ENCODE measurements at places on chromosomes 7 and 10.

DNA sequence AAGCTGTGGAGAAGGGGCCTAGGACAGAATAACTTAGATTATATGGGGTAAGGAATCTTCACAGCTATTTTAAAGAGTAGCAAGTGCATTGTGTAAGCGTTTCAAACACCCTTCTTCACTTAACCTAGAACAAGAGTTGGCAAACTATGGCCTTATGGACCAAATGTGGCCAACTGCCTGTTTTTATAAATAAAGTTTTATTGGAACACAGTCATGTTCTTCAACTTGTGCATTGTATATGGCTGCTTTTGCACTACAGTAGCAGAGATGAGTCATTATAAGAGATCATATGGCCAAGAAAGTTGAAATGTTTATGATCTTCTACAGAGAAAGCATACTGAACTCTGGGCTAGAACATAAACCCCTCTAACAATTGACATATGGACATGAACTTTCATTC is 187.8 kb downstream of the ETV1 start:
- DNase-seq: no peak

GRCh38 chr10:1048349-1048731 is 579 bp downstream of the IDI1 start:
- peak; percentile 77 for DNase-seq

- no peak for DNase-seq
These were observed 64.7 kb downstream of the MACC1 start for GRCh38 chr7:20152511-20152910.

DNA sequence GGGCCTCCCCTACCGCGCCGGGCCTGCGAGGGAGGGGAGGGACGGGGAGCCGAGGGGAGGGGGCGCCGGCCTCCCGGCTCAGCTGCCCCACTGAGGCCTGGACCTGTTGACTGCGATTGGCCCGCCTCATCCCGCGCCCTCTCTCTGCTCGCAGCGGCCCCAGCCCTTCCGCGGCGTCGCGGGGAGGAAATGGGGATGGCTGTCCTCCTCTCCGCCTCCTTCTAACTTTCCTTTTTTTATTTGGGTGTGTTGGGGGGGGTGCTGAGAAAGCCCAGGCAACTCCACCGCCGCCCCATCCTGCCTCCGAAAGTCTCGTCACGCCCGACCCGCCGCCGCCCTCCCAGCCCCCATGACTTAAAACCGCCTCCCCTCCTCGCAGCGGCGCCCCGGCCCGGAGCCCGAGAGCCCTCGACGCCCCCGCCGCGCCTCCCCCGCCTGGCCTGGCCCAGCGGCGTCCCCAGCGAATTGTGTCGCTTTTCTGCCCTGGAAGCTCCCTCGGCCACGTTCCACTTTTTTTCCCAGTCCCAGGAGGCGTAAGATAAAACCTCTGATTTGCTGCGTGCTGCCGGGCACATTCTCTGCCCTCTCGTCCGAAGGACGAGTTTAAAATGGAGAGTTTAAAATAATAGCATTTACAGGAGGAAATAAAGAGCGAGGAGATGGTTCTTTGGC is 842 bp upstream of the SKIDA1 start:
- DNase-seq: peak; percentile 83

DNA sequence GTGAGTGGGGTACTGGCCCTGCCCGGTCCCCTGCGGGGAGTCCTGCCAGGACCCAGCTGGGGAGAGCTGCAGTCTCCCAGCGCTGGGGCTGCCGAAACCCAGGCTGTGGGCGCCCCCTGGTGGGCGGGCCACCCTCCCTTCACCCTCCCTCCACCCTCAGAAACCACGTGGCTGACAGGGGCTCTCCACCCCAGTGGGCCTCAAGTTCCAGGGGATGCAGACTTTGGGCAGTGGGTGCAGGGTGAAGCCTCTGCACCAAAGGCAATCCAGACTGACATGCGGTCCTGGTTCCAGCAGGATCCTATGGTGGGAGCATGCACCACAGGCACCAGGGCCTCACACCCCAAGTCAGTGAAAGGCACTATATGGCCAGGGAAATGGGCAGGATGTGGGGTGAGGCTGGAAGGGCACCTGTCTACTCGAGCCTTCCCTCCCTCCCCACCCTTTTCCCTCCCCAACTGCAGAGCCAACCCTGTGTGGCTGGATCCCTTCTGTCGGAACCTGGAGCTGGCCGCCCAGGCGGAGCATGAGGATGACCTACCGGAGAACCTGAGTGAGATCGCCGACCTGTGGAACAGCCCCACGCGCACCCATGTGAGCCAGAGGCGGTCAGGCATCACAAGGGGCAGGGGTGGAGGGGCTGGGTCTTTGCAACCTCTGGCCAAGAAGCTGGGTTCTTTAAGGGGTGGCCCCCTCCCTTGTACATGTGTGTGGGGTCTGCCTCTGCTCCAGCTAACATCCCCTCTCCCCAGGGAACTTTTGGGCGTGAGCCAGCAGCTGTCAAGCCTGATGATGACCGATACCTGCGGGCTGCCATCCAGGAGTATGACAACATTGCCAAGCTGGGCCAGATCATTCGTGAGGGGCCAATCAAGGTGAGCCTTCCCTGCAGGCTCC is 38.8 kb downstream of the PSAP start:
- peak; percentile 81 for DNase-seq

- DNase-seq: peak; percentile 80
These were observed 60.4 kb upstream of the NPVF start for GRCh38 chr7:25288556-25289307.

- DNase-seq: no peak
These were observed 263.4 kb downstream of the INHBA start for GRCh38 chr7:41439515-41439879.
